ENCODE measurements at places on chromosomes 1 and 21.
A peak's percentile ranks its signal among the peaks of the same experiment; 100 is the strongest.

GRCh38 chr21:38986406-38986805 is 180.7 kb downstream of the ETS2 start:
- DNase-seq, result no peak

GRCh38 chr1:151007853-151008243 is 401 bp upstream of the PRUNE1 start:
- no peak for DNase-seq

DNA sequence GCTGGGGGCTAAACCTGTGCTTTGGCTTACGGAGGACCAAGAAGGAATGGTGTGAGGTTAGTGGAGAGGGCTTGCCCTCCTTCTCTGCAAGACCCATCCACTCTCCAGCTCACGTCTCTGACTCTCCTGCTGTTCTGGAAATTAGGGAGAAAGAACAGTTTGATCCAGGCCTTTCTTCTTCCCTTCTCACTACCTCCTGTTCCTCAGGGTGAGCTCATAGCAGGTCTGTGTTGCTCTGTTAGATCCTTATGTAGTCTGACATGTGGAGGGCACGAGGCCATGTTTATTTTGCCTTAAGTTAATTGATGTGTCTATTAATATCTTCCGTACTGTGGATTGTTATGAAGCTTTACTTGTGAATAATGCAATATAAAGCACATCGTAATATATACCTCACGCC is 315.0 kb downstream of the GRIK1 start:
- DNase-seq, result no peak

DNA sequence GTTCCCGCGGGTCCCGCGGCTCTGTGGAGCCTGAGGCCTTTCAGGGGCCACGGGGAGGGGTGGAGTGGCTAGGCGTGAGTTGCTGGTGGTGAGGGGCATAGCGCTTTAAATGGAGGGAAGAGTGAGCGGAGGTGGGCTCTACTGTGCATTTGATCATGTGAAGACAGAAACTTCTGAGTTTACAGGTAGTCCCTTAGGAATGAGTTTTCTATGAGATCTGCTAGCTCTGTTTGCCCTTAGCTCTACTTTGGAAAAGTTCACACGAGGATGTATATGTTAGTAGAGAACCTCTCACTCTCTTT is 593 bp downstream of the ST6GALNAC3 start:
- no peak for DNase-seq

GRCh38 chr1:187631984-187632383 is 803.2 kb downstream of the PLA2G4A start:
- DNase-seq, result no peak

DNA sequence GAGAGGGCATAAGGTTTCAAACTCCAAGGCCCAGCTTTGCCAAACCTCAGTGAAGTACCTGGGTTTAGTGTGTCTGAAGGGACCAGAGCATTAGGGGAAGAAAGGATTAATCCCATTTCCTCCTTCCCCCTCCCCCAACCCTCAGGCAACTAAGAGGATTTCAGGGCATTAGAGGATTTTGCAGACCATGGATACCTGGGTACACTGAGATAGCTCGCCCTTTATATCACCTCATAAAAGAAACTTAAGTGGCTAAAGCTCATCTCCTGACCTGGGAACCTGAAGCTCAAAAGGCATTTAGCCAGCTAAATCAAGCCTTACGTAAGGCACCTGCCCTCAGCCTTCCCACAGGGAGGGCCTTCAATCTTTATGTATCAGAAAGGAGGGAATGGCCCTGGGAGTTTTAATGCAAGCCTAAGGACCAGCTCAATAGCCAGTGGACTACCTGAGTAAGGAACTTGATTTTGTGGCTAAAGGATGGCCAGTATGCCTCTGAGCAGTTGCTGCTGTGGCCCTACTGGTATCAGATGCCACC is 26.4 kb upstream of the SMYD3 start:
- DNase-seq, result no peak

- no peak for DNase-seq
These were observed 128.6 kb upstream of the COL6A1 start for GRCh38 chr21:45852886-45853400.

DNA sequence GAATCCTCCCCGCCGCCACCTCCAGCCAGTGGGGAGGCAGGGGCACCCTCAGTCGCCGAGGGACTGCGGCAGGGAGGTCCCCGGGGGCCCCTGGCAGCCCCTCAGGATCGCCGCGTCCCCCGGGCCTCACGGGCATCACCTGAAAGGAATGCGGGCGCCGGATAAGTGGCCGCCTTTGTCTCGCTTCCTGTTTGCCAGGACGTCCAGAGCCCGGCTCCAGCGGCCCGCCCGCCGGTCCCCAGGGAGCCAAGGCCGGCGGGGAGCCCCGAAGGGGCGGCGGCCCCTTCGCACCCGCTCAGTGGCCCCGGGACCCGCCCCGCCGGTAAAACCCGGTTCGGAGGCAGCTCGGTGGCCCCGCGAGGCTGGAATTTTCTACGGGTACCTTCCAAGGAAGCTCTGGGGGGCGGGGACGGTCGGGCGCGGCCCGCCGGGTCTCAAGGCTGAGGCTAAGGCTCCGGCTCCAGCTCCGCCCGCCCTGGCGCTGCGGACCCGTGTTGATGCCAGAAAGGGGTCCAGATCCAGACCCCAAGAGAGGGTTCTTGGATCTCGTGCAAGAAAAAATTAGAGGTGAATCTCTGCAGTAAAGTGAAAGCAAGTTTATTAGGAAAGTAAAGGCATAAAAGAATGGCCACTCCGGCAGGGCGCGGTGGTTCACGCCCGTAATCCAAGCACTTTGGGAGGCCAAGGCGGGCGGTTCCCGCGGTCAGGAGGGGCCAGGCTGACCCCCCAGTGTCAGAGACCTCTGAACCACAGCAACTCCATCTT is 12.6 kb downstream of the TINAGL1 start:
- DNase-seq, result peak; percentile 26

- DNase-seq, result no peak
These were observed 5.9 kb upstream of the EFNA3 start for GRCh38 chr1:155072531-155073289.

GRCh38 chr1:63866084-63866483 is 92.3 kb downstream of the ROR1 start:
- DNase-seq, result no peak

- DNase-seq, result no peak
These were observed 165.6 kb downstream of the DSCAM start for GRCh38 chr21:40681164-40681859.

GRCh38 chr21:35342440-35342839 is 293.3 kb upstream of the RUNX1 start:
- DNase-seq, result no peak

DNA sequence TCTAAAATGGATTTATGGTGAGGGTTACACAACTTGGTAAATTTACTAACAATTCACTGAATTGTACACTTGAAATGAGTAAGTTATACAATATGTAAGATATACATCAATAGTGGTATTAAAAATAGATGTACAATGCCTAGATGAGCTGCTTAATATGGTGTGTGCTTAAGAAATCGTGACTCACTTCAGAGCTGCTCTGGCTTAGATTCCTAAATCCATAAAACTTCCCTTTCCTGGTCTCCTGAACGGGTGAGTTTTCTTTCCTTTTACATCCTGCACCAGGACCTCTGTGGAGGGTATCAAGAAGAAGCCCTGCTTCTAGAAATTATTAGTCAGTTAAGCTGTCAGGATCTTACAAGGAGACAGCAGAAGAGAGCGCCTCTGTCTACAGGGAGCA is 30.4 kb downstream of the H3-3A start:
- DNase-seq, result no peak
